ENCODE measurements at places on chromosomes 11 and 22. TPM values are rescaled to one million over a fixed set of nuclear protein-coding genes. Genes with fewer than 3 reads are reported as not detected.

- DNase-seq: no peak
These were observed 35.7 kb upstream of the LRRC10B start for GRCh38 chr11:61472868-61473267.

GRCh38 chr11:2433106-2433925 is 11.0 kb downstream of the TRPM5 start:
- no peak for DNase-seq

DNA sequence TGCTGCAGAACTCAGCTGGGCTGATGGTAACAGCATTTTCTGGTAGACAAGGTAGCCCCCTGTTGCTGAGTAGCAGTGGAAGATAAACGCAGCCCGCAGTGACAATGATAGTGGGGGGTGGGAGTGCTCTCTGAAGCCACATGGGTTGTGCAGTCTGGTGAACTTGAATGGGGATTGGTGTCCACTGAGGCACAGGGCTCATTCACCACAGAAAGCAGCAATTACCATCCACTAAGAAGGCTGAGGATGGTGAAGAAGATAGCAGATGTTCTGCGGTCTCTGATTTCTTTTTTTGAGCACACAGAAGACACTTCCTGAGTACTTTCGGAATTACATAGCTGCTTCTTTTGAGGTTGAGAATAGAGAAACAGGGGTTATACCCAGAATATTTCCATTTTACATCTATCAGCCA is 150.3 kb downstream of the LRRC4C start:
- DNase-seq: no peak

Gene POU2AF1
- polyA plus RNA-seq: 114 TPM
